ENCODE measurements at places on chromosomes 5 and 9.

DNA sequence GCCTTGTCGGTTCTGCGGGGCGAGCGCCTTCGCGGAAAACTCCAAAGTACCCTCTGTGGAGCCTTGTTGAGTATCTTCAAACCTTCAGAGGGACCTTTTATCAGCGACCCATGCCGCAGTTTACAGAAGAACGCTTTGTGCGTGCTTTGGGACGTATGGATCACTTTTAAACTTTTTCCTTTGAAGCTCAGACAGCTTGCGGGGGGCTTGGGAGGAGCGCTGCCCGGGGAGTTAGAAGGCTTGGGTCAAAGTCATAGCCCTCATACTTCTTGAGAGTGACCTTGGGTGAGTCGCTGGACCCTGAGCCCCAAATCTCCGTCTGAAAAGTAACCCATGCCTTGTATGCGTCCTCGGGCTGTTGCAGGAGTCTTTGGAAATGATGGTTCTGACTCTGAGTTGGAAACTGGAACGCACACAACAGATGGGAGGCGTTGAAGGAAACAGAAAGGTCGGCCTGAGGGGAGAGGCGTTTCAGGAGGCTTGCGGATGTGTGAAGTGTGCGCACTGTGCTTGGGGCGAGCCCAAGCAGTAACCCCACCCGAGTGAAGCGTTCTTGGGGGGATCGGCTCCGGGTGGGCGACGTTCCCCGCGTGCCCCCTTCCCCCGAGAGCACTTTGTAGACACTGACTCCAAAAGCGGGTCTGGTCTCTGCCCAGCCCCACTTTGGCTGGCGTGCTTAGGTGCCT lies 661 bp upstream of the SLC25A51 start:
- DNase-seq = no peak

GRCh38 chr5:102770803-102771202 lies 15.7 kb downstream of the PAM start:
- DNase-seq = no peak

- no peak for DNase-seq
These were observed 54.2 kb downstream of the LMNB1 start for GRCh38 chr5:126831156-126831555.

DNA sequence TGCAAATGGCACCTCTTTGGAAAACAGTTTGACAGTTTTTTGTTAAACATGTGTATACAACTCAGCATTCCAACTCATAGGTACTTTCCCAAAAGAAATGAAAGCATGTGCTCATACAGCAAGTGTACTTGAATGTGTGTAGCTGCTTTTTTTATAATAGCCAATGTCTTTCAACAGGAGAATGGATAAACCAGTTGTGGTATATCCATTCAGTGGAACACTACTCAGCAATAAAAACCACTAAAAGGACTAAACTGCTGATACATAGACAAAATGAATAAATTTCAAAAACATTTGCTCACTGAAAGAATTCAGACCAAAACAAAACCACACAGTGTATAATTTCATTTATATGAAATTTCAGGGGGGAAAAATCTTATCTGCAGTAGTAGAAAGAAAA lies 267.3 kb downstream of the NR2F1-AS1 start:
- DNase-seq = no peak

- no peak for DNase-seq
These were observed 70.9 kb downstream of the APTX start for GRCh38 chr9:32930486-32930885.
